T-helper 1 cell (primary cell): ENCODE measurements at places on chromosomes 4 and X.

DNA sequence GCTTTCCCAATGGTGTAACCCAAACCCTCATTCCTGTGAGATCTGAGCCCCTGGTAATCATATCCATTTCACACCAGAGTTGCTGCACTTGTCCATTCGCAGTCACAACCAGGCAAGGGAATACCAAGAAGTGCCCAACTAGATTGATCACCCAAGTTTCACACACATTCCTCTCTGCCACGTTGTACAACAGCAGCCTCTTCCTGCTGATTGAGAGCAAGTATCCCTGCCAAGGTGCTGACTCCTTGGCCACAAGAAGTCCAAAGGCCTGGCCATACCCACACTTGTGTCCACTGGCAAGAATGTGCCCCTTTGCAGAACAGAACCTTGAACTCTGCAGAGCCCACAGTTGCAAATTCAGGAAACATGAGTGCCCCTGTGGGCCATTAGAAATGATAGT is 6.5 kb upstream of the ACOT9 start:
- no peak for DNase-seq

DNA sequence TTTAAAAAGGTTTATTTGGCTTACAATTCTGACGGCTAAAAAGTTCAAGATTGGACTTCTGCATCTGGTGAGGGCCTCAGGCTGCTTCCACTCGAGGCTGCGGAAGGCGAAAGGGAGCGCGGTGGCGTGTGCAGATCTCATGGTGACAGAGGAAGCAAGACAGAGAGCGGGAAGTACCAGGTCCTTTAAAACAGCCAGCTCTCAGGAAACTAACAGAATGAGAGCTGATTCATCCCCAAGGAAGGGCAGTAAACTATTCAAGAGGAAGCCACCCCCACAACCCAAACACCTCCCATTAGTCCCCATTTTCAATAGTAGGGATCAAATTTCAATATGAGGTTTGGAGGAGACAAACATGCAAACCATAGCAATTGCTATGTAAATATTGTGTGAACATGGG is 2144.2 kb upstream of the AGA start:
- DNase-seq, result no peak

DNA sequence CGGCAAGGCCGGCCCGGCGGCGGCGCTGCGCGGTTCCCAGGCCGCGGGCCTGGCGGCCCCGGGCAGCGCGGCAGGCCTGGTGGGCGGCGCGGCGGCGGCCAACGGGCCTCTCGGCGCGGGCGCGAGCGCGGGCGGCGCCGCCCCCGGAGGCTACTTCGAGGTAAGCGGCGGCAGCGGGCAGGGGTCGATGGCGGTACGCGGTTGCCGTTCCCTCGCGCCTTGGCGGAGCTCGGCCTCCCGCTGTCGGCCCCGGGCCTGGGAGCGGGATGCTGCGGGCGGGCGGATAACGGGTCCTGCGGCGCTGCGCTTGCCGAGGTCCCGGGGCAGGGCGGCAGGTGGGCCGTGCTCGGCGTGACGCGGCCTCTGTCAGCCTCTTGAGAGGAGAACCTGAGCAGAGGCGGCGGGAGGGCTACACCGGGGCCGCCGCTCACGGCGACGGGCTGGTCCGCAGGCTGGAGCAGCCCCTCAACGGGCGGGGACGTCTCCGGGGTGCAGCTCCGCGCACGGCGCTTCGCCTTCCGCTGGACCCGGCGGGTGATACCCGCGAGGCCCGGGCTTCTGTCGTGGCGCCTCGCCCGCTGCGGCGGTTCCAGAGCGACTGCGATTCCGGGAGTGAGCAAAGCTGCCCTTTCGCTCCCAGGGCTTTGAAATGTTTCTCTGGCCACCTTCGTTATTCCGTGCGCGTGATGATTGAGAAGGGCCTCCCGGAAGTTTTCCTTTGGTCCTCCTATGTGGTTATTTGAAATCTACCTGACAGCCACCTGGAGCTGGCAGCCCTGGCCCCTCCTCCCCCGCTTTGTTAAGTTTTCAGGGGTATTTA is 774 bp downstream of the FAM193A start:
- DNase-seq, result peak; percentile 29

DNA sequence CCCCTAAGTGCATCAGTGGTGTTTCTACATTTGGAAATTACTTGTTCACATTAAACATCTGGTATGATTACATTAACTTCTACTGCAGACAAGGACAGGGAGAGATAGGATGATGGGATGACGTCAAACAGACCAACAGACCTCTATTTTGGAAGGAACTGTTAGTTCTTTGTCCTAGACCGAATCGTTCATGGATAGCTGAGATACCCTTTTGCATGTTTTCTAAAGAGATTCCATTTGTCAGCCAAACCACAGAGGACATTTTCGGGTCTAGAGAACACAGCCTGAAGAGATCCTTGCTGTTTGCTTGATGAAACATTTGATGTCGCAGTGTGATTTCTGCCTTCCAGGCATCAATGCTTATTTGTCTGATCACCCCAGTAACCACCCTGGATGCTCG is 27.7 kb downstream of the CHST7 start:
- DNase-seq, result no peak

GRCh38 chr4:6419452-6420028 is 52.9 kb downstream of the PPP2R2C start:
- no peak for DNase-seq

GRCh38 chr4:145909773-145910172 is 28.9 kb downstream of the ZNF827 start:
- DNase-seq, result no peak

DNA sequence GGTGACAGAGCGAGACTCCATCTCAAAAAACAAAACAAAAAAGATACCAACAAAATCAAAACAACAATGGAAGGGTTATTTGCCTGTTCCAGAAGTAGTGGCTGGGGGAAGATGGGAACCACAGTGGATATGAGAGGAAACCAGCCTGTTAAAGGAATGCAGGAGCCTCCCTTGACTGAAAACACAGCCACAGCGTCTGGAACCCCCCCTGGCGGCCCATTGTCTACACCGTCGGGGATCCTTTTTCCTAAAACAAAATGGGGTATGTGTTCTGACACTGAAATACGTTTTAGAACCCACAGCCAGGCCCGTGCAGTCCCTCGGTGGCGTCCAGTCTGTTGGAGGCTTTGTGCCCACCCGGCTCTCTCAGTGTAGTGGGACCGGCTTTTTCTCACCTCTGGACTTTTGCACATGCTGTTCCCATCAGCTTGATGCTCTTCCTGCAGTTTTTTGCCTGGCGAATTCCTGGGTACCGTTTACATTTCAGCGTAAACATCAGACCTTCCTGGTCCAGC is 19.6 kb downstream of the PIGG start:
- no peak for DNase-seq

DNA sequence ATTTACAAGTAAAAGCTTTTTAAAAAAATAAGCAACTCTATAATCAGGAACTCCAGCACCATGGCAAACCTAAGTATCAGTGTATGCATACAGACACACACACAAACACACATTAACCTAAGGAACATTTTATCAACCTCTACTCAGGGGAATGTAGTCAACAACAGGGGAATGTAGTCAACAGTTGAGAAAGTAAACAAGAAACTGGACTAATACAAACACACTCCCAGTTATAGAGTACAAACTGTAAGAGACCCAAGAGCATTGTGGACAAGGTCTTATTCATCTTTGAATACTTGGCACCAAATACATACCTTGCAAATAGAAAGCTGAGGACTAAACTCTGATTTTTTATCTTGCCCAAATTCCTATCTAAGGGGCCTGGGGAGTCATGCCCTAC is 36.2 kb downstream of the PAPSS1 start:
- no peak for DNase-seq

DNA sequence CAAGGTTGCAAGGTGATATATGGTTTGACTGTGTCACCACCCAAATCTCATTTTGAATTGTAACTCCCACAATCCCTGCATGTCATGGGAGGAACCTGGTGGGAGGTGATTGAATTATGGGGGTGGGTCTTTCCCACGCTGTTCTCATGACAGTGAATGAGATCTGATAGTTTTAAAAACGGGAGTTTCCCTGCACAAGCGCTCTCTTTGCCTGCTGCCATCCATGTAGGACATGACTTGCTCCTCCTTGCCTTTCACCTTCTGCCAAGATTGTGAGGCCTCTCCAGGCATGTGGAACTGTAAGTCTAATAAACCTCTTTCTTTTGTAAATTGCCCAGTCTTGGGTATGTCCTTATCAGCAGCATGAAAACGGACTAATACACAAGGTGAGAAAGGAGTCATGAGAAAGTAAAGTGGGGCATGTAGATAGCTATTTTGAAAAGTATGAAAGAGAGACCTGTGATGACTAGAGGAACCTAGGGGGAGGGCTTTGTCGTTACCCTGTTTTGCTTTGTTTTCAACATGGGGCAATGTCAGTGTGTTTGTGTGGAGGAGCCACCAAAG is 6.3 kb downstream of the ZBTB49 start:
- no peak for DNase-seq

DNA sequence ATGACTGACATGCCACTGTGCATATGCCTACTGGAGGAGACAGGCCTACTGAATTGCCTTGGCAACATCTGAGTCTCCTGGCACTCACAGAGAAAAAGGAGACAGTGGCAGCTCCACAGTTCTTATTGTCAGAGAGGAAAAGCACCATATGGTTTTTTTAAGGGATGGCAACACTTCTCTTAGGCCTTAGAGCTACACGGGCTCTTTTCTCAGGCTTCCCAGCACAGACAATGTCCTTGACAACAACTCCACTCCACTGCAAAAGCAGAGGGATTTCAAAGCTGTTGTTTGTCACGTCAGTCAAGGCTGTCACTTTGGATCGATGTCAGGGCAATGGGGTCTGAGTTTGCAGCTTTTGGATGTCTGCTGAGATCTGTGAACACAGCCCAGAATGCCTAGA is 4.7 kb upstream of the CLCN4 start:
- no peak for DNase-seq

DNA sequence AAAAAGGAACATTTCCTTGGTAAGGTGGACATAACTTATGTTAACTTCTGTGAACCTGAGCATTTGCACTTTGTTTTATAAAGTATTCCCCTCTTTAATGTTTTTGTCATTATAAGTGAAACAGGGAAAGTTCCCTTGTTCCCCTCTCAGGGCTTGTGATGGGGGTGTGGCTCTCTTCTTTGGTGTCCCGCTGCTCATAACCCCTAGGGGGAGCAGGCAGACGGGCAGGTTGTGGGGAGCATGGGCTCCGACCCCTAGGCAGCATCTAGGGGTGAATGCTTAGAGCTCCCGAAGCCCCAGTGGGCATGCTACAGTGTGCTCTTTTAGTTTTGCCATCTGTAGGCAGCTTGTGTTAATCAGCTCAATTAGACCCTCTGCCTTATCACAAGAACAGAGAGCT is 200.4 kb downstream of the DACH2 start:
- DNase-seq, result no peak

GRCh38 chr4:18366892-18367291 is 345.3 kb upstream of the LCORL start:
- DNase-seq, result no peak

DNA sequence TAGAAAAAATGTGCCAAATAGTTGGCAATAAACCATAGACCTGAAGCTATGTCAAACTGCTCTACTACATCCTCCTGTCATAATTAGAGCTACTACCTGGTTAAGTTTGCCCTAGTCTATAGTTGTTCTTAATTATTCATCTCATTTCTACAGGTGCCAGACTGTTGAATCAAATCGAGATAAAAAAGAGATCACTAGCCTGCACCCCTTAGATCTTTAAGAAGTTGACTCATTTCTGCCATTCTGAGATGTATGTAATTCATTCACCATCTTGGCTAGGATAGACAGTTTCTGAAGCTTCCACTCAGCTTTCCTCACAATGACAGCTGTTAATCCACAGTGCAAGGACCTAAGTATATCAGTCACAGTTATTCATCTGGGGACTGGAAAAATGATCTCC is 452.1 kb upstream of the BOD1L1 start:
- DNase-seq, result no peak

GRCh38 chrX:63809173-63809572 is 24.2 kb upstream of the ARHGEF9 start:
- no peak for DNase-seq

GRCh38 chr4:48379587-48380180 is 38.4 kb downstream of the SLAIN2 start:
- no peak for DNase-seq

- no peak for DNase-seq
Observed at GRCh38 chrX:21181232-21181853, 192.9 kb upstream of the CNKSR2 start.

GRCh38 chr4:17093481-17093880 is 195.0 kb upstream of the LDB2 start:
- no peak for DNase-seq

GRCh38 chr4:74555231-74555630 is 110.3 kb downstream of the AREG start:
- DNase-seq, result no peak

DNA sequence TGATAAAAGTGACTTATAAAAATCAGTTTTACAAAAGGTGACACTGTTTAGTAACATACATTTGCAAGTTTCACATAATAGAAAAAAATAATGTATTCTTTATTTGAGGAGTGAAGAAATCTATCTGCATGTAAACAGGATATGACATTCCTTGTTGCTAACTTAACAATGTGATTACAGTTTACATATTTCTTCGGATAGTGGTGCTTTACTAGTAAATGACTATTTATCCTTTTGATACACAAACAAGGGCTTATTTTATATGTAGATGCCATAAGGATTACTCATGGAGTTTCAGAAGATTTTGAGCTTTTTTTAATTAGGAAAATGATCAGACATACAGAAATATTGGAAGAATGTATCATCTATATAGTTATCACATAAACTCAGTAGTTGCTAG is 126.5 kb downstream of the SLIT2 start:
- no peak for DNase-seq

DNA sequence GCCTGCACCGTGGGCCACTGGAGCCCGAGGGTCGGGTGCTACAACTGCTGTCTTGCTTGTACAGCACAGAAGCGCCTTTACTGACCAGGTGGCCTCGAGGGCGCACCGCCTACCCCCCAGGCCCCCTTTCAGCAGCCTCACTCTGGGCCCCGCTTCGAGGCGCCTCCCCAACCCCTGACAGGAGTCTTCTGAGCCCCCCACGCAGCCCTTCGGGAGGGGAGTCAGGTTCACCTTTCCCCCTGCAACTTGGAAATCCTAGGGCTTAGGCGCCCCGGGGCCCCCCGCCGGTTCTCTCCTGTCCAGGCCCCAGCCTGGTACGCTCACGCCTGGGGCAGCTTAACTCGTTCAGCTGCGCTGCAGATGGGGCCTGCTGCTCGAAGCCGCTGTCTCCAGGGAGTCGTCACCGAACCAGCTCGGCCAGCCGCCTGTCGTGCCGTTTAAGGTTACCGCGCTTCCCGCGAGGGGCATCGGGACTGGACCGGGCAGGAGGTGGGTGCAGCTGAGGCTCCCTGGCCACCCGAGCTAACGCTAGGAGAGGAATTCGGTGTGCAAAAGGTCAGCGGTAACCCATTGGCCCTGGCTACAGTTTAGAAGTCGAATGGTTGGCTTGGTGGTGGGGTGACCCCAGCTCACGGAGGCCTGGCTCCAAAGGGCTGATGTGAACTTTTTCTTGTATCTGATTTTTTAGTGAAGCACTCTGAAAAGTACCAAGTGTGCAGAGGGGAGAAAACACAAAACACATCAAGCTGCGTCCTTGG is 58.9 kb upstream of the BCOR start:
- no peak for DNase-seq

GRCh38 chr4:74671080-74671698 is 123.1 kb downstream of the BTC start:
- DNase-seq, result peak; percentile 13
